Stimulated activated naive CD8-positive, alpha-beta T cell treated with anti-CD3 and anti-CD28 coated beads, Interleukin-15, amount 100 ng/mL, for 72 hours (primary cell): ENCODE measurements at places on chromosomes 5 and 9.

DNA sequence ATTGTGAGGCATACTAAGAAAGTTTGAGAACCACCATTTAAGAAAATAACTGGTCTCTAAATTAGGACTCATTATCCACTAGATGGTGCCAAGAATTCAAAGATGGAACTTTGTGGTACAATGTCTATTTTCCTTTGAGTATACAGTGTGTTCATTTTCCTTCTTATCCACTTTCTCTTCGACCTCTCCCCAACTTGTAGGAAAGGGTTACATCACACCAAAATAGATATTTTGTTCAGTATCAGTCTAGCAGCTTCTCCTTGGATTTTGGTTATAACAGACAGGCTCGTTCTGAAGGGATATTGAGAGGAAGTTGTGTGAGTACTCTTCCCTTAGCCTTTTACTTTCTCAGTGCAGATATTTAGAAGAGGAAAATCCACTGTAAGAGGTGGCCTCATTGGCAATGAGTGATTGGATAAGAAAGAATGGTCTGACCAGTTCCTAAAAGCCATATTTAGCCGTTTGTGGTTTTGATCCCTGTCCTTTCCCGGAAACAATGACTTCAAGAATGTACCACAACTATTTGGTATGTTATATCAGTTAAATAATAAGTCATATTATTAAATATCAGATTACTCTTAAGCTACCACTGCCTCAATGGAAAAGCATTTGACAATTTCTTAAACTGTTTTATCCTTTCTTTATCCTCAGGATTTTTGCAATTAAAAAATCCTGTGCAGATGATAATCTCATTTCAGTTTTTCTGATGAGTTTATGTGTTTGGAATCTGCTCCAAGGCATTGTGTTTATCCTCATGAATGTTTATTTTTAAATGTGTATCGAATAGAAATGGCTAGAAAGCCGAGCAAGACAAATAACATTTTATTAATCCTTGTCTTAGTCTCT lies 69.0 kb upstream of the GRAMD2B start:
- no peak for DNase-seq

GRCh38 chr9:112665347-112665746 lies 52.6 kb downstream of the INIP start:
- no peak for DNase-seq

DNA sequence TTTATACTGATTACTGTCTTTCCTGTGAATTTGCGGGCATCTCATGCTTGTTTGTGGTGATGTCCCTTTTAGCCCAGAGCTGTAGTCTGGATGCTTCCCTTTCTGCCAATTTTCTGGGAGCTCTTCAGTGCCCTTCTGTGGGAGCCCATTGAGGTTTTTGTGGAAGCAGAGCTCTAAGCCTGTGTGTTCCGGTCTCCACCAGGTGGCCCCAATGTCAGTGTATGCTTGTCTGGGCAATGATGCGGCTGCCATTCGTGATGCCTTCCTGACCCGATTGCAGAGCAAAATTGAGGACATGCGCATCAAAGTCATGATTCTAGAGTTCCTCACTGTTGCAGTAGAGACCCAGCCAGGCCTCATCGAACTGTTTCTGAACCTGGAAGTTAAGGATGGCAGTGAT lies 35.1 kb downstream of the SH3GLB2 start:
- DNase-seq = no peak

- DNase-seq = no peak
Measured at GRCh38 chr9:34419716-34420504, 38.5 kb downstream of the FAM219A start.

GRCh38 chr9:71179183-71179582 lies 57.8 kb upstream of the TRPM3 start:
- DNase-seq = no peak

DNA sequence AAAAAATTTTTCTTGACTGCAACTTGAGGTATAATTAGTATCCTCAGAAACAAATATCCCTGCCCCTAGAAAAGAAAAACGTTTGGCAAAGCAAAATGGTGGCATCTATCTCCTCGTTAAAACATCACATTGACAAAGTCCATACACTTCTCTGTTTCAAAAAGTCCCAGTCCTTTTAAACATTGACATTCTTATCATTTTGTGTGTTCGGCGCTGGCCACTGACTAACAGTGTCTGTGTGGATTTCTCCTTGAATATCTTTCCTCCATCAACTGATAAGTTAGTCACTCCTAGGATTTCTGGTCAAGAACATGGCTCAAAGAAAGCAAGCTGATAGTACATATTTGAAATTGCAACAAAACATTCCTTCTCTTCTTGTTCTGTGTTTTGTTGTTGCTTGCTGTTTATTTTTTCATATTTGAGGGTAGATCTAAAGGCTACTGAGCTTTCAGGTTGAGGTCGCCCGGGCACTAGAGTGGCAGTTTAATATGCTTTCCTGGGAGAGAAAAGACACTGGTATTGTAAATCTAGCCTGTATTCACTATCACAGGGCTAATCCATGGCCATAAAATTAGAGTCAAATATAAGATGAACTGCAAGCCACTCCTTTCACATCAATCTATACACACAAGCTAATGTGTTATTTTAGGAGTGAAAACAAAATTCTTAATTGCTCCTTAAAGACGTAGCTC lies 8.5 kb upstream of the PPIC start:
- no peak for DNase-seq

- DNase-seq = no peak
Measured at GRCh38 chr5:134561871-134562296, 36.4 kb downstream of the JADE2 start.

DNA sequence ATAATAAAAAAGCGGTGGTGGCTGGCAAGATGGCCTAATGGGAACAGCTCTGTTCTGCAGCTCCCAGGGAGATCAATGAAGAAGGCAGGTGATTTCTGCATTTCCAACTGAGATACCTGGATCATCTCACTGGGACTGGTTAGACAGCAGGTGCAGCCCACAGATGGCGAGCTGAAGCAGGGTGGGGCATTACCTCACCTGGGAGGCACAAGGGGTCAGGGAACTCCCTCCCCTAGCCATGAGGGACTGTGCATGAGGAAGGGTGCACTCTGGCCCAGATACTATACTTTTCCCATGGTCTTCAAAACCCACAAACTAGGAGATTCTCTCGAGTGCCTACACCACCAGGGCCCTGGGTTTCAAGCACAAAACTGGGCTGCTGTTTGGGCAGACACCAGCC lies 45.6 kb upstream of the PTGER4 start:
- no peak for DNase-seq

- no peak for DNase-seq
Measured at GRCh38 chr9:86795823-86796553, 151.3 kb downstream of the GAS1 start.

- DNase-seq = no peak
Measured at GRCh38 chr5:154296525-154297159, 106.1 kb downstream of the GALNT10 start.

- DNase-seq = no peak
Measured at GRCh38 chr9:127053057-127053821, 69.2 kb downstream of the ANGPTL2 start.

GRCh38 chr9:88653406-88653805 lies 118.4 kb downstream of the NXNL2 start:
- no peak for DNase-seq

DNA sequence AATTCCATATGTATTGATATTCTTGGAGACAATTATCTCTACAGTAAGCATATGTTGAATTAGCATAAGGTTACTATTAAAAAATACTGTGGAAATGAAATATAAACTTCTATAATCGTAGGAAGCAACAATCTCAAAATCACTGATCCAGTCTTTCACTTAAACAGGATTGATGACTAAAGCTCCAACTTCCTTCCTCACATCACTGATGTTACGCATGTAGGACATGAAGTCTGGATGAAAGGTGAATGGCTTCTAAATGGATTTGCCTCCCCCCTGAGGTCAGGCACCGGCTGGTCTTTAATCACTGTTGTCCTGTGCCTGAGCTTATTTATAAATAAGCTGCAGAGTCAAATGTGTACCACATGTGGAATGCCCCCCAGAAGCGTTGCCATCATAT lies 157.1 kb upstream of the NFIB start:
- DNase-seq = no peak

DNA sequence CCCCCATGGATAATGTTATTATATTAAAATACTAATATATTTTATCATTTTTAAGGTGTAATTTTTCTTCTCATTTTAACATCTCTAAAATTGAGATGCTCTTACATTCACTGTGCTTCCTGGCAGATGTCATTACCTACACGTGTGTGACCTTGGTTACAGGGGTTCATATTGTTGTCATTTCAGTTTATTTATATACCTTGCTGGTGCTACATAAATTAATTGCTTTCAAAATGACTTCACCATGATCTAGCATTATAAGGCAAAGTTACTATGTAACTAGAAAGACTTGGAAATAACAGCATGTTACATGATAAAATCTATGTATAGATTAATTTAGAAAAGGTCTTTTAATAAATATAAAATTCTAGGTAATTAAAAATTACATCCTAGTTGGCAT lies 60.9 kb downstream of the ARHGEF28 start:
- DNase-seq = no peak

GRCh38 chr9:31336386-31336785 lies 1048.1 kb upstream of the ACO1 start:
- no peak for DNase-seq

GRCh38 chr5:159817262-159818029 lies 98.8 kb upstream of the ADRA1B start:
- no peak for DNase-seq

DNA sequence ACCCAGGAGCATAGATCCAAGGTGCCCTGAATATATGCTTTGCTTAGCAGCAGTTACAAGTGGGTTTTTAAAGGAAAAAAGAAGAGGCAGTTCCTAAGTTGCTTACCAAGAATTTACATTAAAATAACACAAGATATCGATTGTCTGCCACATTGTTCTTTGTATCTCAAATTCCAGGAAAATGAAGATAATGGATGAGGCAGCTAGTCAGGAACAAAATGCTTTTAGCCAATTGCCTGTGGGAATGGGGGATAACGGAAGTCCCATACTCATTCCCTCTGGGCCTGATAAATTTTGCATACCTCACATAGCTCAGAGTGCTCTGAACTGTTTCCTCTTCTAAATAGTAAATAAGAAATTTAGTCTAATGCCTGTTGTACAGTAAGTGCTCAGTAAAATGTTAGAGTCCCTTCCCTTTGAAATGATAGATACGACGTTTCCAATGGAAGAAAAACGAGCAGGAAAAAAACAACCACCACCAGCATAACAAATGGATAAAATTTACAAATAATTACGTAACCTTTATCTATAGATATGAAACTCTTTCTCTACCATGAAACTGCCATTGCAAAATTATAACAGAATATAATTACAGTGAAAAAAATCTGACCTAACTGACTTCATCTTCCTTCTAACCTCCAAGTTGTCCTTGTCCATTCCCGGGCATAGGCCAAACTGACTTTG lies 35.5 kb upstream of the TENT2 start:
- DNase-seq = no peak

DNA sequence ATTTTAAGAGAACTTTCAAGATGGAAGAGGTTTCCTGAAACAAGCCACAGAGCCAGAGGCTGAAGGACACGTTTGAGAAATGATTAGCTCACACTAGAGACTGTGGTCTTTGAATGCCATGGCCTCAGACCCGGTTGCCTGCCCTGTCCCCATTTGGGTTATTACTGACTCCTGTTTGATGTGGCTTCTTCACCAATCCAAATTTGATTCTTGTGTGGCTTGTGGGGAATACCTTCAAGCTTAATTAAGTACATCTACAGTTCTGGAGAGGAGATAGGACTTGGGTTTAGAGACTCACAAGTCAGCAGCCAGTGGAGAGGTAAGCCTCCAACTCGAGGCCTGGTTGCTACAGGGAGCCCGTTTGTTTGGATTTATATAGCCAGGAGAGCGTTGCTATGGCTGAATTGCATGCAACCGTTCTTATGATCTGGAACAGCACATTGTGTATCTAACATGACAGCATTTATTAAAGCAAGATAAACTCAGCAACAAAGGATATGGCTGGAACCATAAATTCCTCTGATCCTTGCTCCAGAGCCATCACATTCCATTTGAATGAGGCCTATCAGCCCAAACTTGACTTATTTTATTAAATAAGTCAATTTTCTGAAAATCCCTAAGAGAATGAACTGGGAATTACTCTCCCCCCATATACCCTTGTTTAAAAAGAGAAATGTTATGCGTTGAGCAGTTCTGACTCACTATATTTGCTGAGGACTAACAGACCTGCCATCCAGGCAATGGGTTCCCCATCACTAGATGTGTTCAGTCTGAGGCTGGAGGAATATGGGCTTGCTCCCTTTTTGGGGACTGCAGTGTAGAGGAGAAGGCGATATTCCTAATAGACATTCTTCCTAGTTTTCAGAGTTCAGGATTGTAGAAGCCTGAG lies 88.4 kb upstream of the TNFSF8 start:
- DNase-seq = peak; percentile 75

GRCh38 chr5:57719216-57719615 lies 236.6 kb upstream of the ACTBL2 start:
- no peak for DNase-seq

DNA sequence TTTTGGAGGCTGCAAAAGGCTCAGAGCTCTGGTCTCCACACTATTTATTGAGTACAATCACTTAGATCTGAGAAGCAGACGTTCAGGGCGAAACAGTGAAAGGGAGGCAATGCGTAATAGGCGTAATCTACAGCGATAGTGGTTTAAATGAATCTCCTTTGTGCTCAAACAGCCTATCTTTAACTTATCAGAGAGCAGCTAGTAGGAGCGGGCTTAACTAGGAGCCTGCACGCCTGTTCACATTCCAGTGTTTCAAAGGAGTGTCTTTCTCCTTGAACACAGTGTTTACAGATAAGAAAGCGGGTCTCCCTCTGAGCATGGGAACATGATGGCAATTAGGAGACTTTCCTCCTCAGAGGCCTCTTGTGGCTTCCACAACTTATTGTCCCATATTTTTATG lies 49.4 kb downstream of the AP3B1 start:
- DNase-seq = no peak

- no peak for DNase-seq
Measured at GRCh38 chr9:89716559-89716958, 111.7 kb downstream of the GADD45G start.

GRCh38 chr5:150960791-150961396 lies 56.1 kb upstream of the ZNF300 start:
- DNase-seq = no peak

DNA sequence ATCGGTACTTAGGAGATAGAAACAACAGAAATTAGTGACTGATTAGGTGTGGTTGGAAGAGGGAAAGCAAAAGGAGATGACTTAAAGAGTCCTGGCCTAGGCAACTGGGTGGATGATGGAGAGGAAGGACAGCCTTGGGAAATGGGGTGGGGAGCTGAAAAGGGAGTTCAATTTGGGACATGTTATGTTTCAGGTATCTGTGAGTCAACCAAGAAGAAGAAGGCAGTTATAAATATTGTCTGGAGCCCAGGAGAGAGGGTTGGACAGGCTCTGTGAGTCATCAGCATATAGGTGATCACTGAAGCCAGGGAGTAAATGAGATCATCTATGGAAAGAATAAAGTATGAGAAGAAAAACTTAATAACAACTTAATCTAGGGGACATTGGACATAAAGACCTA lies 357.7 kb downstream of the NPR3 start:
- DNase-seq = no peak

DNA sequence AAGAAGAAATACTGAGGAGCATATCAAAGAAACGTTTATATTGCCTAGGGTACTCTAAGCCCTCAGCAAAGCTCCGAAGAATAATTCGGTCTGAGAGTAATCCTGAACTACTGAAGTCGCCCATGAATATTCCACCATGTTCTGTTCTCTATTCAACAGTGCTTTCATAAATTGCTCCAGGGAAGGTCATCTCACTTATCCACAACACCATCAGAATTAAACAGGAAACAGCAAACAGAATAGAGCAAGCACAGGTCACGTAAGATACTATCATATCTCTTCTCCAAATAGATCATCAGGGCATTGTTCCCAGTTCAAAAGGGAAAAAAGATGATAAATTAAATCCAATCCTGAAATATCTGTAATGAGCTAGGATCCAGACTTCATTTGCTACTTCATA lies 325.6 kb downstream of the DEPDC1B start:
- no peak for DNase-seq

GRCh38 chr9:85322592-85322991 lies 419.2 kb downstream of the AGTPBP1 start:
- DNase-seq = no peak
